ENCODE measurements at places on chromosomes 1 and 21.

- peak; percentile 94 for DNase-seq
Observed at GRCh38 chr1:22025368-22026155, 24.1 kb downstream of the CELA3A start.

GRCh38 chr21:34707876-34708325 lies 39.1 kb downstream of the CLIC6 start:
- no peak for DNase-seq

GRCh38 chr21:44650973-44651675 lies 3.3 kb downstream of the KRTAP12-4 start:
- DNase-seq: no peak

GRCh38 chr1:10378081-10378841 lies 20.6 kb upstream of the PGD start:
- DNase-seq: no peak

DNA sequence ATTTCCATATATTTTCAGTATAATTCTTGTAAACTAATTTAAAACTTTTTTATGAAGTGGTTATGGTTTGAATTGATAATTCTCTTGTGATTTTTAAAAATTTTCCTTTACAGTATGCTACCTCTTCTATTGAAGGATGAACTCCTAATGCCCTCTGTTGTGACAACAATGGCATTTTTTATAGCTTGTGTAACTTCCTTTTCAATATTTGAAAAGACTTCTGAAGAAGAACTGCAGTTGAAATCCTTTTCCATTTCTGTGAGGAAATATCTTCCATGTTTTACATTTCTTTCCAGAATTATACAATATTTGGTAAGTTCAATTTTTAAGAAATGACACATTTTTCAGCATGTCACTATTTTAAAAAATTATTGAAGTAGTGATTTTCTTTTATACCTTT lies 61.4 kb downstream of the ALG6 start:
- DNase-seq: no peak

DNA sequence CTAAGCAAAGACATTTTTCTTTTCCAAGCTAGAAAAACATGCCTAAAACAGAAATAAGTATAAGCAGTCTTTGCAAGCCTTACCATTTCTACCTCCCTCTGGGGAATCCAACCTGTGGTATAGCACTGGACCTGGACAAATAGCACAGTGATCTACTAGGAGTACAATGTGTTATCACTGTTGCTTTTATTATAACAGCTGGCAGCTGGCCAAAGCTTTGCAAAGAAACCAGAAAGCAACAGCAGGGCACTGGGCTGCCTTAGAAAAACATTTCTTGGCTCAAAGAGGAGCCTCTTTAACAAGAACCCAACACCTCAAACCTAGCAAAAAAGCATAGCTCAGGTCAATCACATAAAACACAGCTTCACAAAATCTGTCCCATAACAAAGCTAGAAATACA lies 294.5 kb upstream of the GREM2 start:
- no peak for DNase-seq

DNA sequence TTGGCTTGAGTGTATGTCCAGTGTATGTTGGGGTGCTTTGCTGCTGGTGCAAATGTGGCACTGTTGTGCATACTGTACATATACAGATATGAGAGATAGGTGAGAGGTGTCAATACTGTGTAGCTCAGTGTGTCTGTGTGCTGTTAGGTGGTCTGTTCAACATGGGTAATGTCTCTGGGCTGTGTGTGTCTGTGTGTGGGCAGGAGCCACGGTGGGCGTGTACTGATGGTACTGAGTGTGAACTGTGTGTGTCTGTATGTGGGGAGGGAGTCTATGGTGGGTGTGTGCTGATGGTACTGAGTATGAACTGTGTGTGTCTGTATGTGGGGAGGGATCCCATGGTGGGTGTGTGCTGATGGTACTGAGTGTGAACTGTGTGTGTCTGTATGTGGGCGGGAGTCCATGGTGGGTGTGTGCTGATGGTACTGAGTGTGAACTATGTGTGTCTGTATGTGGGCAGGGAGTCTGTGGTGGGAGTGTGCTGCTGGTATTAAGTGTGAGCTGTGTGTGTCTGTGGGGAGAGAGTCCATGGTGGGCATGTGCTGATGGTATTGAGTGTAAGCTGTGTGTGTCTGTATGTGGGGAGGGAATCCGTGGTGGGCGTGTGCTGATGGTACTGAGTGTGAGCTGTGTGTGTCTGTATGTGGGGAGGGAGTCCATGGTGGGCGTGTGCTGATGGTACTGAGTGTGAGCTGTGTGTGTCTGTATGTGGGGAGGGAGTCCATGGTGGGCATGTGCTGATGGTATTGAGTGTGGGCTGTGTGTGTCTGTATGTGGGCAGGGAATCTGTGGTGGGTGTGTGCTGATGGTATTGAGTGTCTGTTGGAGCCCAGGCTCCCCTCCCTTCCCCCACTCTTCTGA lies 32.2 kb upstream of the FOXO6 start:
- DNase-seq: no peak

DNA sequence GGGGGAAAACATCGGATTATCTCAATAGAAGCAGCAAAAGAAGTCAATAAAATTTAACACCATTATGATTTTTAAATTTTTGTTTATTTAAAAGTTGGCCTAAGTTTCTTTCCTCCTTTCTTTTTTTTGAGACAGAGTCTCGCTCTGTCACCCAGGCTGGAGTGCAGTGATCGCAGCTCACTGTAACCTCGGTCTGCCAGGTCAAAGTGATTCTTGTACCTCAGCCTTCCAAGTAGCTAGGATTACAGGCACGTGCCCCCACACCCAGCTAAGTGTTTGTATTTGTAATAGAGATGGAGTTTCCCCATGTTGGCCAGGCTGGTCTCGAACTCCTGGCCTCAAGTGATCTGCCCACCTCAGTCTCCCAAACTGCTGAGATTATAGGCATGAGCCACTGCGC lies 20.9 kb downstream of the SLC2A5 start:
- DNase-seq: no peak

- DNase-seq: peak; percentile 52
Observed at GRCh38 chr1:184755226-184756065, 788 bp upstream of the EDEM3 start.

- DNase-seq: no peak
Observed at GRCh38 chr1:52792036-52792435, 50.5 kb upstream of the ZYG11A start.

DNA sequence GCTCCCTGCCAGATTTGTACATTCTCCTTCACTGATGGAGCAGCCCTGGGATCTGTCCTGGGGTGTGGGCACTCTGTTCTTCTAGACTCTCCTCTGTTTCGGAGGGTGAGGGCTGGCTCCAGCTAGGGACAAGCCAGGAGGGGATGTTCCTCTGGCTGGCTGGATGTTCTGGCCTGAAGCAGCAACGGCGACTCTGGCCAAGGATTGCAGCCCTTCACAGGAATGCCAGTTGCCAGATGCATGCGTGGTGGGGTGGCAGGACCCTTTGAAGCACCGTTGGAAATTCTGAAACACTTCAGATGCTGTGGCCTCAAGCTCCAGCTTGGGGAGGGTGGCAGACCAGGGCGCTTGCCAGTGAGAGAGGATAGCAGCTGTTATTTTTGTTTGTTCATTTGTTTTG lies 210.9 kb downstream of the TRABD2B start:
- DNase-seq: no peak

GRCh38 chr21:32888971-32889370 lies 117.4 kb upstream of the PAXBP1 start:
- no peak for DNase-seq

DNA sequence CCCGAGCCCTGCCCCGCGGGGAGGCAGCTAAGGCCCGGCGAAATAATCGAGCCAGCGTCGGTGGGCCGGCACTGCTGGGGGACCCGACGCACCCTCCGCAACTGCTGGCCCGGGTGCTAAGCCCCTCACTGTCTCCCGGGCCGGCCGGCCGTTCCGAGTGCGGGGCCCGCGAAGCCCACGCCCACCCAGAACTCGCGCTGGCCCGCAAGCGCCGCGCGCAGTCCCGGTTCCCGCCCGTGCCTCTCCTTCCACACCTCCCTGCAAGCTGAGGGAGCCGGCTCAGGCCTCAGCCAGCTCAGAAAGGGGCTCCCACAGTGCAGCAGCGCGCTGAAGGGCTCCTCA lies 49.0 kb upstream of the SYT14 start:
- DNase-seq: no peak

- no peak for DNase-seq
Observed at GRCh38 chr21:26956216-26956615, 10.7 kb downstream of the ADAMTS5 start.

GRCh38 chr1:63921359-63921758 lies 147.5 kb downstream of the ROR1 start:
- no peak for DNase-seq

DNA sequence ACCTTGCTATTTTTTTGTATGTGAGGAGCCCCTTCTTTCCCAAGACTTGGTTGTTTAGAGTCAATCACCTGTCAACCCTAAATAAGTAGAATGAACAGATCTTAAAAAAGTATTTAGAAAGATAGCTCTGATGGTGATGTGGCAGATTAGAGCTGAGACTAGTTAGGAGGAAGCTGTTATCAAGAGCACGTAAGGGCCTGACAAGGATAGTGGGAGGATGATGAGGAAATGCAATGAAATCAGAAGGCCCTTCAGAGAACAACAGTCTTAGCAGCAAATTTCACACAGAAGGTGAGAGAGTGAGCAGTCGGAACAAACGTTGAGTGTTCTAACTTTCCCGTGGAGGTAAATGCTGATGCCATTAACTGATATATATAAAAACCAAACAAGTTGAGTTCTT lies 15.9 kb upstream of the S1PR1 start:
- DNase-seq: no peak

- DNase-seq: peak; percentile 48
Observed at GRCh38 chr1:6962478-6962995, 177.3 kb downstream of the CAMTA1 start.

- DNase-seq: no peak
Observed at GRCh38 chr1:21338573-21339355, 48.5 kb upstream of the ECE1 start.

GRCh38 chr1:211577277-211577818 lies 1.6 kb downstream of the SLC30A1 start:
- DNase-seq: no peak

DNA sequence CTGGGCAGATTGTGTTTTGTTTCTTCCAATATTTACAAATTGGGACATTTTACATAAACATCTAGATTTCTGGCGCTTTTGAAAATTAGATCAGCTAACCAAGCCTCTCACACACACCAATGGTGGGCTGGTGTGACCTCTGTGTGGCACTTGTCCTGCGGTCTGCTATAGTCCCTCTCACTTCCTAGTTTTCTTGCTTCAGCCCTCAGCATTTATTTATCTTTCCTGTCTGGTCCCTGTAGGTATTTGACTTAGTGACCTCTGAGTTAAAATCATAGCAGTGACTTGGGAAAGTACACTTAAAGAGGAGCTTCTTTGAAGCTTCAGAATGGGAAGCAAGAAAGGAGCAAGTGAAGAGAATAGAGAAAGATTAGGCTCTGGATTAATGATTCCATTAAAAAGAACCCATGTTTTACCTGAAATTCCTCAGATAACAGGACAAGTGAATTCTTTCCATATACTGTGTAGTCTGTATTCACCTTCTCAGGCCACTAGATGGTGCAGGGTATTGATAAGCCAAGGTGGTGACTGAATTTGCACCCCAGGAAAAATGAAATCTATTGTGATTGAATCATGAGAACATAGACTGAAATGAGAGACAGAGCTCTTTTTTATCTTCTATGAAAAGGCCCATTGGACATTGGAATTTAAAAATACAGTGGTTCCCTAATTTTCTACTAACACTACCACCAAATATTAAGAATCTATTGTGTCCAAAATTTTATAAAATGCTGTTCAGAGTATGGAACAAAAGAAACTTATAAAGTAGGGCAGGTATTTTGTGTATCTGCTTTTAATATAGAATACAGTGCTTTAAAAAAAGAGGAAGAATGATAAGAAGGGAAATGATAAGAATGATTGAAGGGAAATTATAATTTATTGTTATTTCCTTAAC lies 7.1 kb upstream of the DIPK1A start:
- DNase-seq: peak; percentile 38

DNA sequence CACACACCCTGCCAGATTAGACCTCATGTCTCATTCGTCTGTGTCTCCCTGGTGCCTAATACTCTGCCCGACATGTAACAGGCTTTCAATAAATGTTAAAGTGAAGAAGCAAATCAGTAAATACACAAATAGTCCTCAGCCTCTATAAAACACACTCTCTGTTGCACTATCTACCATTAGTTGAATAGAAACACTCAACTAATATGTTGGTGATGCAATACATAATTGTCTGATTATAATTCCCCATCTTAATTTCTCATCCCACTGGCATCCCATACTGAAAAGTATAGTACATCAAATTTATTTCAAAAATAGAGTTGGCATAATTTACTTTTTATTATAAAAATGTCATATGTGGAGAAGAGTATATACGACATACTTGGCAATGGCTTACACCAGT lies 162.4 kb downstream of the PAPPA2 start:
- no peak for DNase-seq
